Fibroblast of upper back skin (primary cell): ENCODE measurements at places on chromosomes 2 and 18.

DNA sequence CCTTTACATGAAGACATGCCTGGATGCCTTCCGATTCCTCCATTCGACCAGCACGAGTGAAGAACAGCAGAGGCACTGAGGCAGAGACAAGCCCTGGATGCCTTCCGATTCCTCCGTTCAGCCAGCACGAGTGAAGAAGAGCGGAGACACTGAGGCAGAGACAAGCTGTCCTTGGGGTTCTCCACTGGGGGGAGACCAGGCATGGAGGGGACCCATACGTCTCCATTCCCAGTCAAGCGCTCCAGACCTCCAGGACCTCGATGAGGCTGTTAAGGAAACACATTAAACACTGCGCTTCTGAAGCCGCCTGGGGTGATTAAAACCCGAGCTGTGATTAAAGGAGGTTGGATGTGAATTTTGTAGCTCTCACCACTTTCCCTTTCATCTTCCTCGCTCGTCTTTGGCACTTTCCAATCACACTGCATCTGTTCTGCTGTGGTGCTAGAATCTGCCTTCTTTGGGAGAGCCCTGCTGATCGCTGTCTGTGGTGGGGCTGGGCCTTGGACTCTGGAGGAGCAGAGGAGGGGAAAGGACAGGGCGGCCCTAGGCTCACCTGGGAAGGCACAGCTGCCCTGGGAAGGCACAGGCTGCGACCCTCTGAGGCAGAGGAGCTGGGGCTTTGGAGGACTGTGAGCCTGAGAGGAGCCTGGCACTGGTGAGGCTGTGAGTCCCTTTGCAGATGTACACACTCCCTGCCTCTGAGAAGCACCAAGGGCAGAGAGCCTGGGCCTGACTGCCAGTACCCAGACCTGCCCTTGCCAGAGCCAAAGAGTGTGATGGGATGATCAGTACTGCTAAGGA is 463.1 kb upstream of the HS6ST1 start:
- DNase-seq, result no peak

GRCh38 chr2:28089486-28089885 is 199.0 kb downstream of the BABAM2 start:
- DNase-seq, result no peak

DNA sequence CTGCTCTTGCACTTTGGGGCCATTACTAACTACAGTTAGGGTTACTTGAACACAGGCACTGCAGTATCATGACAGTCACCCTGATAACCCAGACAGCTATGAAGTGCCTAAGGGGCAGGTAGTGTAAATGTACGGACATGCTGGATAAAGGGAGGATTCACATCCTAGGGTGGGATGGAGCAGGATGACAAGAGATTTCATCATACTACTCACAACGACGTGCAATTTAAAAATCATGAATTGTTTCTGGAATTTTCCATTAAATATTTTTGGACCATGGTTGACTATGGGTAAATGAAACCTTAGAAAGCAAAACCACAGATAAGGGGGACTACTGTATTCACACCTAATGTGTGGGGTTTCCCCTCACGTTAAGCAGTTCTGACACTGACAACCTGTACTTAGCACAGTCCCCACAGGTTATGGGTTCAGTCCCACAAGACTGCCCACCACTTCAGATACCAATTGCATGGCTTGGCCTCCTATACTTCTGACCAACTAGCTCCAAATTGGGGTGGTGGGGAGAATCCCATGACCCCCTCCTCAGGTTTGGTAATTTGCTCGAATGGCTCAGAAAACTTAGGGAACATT is 75.8 kb downstream of the NAT8 start:
- DNase-seq, result no peak

GRCh38 chr18:42401131-42401673 is 446.2 kb downstream of the PIK3C3 start:
- DNase-seq, result no peak
